ENCODE measurements at places on chromosomes 6 and 20.

DNA sequence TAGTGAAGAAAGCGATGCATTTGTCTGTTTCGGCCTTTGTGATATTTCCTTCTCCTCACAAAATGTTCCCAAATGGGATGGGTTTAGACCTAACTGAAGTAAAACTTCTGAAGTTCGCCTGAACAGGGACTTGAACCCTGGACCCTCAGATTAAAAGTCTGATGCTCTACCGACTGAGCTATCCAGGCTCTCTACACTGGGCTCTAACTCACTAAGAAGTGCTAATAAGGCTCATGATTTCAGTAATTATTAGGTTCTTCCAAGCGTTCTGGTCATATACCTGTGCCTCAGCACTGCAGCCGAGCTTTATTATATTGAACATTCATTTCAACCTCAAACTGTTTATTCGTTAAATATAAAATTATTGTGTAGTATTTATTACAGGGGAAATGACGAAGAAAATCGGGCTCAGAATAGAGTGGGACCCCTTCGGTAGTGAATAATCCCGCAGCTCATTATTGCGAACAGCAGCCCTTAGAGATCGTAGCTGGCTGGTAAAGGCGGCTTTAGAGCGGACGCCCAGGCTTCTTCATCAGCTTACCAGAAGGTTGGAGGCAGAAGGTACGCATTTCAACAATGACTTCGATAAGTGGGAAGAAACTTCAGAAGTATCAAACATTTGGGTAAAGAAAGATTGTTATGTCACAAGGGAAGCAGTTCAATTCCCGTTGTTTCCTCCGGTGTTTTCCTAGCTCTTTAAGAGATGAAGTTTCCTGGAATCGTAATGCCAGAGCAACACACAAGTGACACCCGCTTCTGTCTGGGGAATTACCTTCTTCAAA is 119.0 kb upstream of the ZNF184 start:
- DNase-seq, result peak; percentile 41

DNA sequence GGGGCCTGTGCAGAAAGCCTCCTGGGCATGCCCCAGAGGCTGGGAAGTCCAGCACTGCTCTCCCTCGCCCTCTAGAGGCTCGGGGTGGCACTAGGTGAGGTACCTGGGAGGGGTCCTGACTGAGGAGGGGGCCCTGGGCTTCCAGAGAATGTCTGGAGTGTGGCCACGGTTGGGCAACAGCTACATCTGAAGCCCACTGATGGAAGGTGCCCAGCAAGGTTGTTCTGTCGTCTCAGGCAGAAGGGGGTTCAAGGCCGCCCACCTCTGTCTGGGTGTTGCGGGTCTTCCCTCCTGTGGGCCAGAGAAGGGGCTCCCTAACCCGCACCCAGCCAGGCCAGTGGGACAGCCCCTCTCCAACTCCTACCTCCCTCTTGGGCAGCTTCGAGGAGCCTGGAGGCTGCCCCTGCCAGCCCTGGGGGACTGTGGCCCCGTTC is 11.4 kb upstream of the VEGFA start:
- DNase-seq, result peak; percentile 41

DNA sequence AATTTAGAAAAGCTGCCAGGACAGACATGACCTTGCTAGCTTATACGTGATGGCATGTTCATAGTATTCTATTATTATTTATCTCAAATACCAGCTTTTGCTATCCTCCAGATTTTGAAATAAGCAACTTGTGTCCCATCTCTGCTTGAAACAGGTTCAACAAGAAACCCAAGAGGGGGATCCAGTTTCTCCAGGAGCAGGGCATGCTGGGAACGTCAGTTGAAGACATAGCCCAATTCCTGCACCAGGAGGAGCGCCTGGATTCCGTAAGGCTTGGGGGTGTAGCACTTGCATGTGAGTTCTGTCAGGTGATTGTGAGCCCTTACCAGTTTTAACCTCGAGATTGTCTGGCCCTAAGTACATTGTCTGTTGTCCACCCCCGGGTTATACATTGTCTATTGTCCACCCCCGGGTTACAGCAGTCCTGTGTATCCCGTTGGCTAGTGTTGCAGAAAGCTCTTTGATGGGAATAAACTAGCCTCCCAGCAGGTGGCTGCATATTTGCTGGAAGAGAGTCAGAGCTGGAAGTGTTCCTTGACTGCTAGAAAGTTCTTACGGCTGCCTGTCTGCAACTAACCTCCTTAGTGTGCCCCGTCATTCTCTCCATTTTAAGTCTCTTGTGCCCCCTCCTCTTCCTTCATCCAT is 61.4 kb upstream of the CSE1L start:
- DNase-seq, result no peak

DNA sequence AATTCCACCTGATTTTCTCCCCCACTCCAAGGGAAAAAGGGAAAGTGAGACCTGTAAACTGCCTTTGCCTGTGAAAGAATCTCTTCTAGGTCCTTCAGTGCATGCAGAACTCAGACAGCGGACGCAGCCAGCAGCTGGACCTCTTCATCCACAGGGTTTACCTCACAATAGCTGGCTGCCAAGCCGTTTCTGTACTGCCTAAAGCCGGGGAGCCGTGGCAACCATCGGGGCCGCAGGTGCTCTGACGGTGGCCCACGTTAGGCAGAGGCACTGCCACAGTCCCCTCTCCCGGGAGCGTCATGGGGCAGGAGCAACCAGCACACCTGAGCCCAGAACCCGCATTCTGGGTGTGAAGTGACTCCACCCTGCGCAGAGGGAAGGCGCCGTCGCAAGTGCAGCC is 206.1 kb downstream of the TTLL2 start:
- no peak for DNase-seq

DNA sequence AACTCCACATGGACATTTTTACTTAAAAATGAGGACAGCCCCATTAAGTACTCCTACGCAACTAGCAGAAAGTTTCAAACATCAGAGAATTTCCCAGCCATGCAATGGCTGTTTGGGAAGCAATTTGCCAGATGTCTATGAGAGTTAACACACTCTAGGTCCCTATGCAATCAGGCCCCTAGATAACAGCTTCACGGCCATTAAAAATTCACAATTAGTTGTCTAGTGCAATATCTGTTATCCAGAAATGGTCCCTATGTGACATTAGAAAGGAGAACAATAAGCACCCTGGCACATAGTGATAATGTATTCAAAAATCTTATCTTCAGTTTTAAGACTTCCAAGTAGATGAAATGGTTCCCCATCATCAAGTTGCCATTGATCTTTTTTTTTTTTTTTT is 174.3 kb upstream of the NRSN1 start:
- no peak for DNase-seq

DNA sequence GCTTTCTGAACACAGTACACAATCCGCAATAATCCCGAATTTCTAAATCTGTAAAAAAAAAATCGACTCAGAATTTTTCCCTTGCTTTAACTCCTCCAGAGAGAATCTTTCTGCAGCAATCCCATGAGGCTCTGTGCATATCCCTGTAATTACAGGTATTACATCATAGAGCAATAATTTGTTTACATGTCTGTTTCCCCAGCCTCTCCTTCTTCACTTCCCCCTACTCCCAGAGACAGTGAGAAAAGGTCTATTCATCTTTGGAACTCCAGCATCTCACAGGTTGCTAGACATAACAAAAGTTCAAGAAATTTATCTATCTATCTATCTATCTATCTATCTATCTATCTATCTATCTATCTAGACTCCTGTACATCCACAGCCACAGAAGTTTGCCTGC is 26.0 kb downstream of the KLHL31 start:
- DNase-seq, result no peak

DNA sequence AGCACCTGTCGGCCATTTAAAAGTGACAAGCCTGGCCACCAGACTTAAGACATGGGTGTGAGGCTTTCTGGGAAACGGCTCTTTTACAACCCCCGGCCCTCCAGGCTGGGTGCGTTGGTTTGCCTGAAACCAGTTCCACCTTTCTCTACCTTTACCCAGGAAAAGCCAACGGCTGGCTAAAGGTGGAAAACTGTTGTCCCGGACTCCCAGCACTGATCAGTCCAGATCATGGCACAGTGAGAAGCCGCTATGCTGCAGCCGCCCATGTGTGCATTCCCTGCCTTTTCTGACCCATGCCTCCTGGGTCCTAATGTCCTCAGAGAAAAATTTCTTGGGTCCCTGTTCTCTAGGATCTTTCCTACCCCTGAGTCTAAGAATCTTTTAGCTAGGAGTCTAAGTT is 655.7 kb upstream of the HS3ST5 start:
- no peak for DNase-seq

DNA sequence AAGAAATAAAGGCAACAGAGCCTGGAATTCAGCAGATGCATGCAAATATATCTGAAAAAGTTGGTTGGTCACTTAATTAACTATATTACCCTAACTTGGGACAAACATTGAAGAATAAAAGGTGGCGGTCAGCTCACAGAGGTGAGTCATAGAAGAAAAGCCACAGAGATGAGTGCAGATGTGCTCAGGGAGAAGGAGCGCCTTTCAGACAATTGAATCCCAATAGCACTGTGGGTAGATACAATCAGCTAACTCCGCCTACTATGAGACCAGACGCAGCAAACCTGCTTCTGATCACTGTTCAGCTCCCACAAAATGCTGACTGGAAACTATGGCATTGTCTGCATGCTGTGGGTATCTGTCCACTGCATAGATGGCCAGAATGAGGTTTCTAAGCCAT is 447.8 kb downstream of the PTPRT start:
- no peak for DNase-seq

GRCh38 chr6:167906899-167907298 is 80.2 kb downstream of the AFDN start:
- DNase-seq, result no peak

- no peak for DNase-seq
These were observed 23.9 kb upstream of the RBBP8NL start for GRCh38 chr20:62451156-62451767.

DNA sequence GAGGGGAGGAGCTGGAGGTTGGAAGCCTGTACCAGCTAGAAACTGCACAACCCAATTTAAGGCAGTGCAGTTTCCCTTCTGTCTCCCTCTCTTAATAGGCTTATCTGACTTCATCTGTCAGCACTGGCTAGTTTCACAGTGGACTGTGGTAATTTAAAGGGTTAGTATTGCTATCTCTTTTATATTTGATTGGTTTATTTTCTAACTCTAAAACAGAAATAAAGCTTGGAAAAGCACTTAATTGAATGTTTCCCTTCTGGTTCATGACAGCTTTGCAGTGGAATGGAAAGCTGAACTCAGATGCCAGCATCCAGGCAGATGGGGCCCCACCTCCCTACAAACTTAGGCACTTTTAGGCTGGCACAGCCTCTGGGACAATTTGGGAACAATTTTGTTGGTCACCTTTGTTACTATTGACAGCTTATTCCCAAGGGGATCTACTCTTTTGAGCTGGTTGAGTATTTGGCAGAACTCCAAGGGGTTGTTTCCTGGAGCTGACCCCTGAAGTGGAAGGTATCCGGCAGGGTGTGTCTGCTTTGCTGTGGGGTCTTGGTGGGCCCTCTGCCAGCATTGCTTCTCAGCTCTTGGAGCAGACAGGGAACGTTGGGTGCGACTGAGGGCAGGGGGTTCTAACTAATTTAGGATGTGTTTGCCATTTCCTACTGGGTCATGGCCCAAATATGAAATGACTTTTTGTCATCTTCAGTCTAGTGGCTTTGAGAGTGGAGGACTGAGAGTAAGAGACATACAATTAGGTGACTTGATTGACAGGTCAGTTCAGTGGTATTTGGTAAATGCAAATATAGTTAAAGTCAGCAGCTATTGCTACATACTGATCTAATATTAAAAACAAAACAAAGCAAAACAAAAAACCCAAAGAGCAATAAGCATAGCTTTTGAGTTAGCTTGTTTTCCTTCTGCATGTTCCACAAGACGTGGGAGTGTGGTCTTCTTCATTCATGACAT is 9.3 kb downstream of the SH3BGRL2 start:
- no peak for DNase-seq

DNA sequence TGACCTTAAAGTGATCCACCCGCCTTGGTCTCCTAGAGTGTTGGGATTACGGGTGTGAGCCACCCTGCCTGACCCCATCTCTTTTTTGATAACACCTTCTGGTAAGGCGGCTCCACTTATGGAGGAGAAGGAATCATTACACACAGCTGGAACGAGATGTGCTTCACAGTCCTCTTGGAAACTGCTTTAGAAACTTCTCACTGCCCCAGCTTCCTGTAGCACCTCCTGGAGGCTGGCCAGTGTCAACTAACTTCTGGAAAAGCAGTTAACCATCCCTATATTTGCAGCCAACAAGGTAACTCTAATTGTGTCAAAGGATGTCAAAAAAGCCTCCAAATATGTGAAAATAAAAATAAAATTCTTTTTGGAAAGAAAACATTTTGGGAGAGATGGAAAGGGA is 48.8 kb upstream of the BCLAF1 start:
- no peak for DNase-seq

GRCh38 chr20:62702895-62703852 is 5.5 kb upstream of the NTSR1 start:
- DNase-seq, result peak; percentile 46

DNA sequence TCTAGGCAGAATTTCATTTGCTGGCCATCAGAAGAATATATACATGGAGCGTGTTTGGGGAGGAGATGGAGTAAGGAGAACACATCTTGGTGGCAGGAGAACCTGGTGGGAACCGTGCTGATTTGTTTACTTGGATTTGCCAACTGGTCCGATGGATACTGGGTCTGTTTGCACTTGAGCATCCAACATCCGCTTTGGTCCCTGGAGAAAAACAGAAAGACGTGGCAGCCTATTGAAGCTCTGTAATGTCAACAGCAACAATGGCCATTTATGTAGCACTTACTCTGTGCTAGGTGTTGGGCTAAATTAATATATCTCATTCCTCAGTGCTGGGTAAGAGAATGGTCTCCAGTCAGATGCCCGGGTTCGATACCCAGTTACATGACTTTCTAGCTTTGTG is 125.6 kb downstream of the BCAS1 start:
- no peak for DNase-seq

DNA sequence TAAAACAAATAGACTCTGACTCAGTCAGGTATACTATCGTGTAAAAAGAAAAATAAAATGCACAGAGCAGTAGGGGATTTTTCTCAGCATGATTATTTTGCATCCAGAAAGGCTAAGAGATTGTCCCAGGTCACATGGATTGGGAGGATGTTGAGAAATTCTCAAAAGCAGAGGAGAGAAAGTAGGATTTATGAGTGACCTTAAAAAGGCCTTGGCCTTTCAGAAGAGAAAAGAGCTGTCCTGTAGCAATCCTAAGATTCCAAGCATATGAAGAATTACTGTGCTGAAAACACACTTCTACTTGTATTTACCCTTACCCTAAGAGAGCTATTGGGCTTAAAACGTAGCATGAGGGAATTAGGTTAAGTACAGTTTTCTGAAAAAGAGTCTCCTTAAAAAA is 149.7 kb upstream of the ENPP5 start:
- DNase-seq, result no peak

- peak; percentile 6 for DNase-seq
These were observed 1.1 kb upstream of the SAMD5 start for GRCh38 chr6:147507162-147508041.

DNA sequence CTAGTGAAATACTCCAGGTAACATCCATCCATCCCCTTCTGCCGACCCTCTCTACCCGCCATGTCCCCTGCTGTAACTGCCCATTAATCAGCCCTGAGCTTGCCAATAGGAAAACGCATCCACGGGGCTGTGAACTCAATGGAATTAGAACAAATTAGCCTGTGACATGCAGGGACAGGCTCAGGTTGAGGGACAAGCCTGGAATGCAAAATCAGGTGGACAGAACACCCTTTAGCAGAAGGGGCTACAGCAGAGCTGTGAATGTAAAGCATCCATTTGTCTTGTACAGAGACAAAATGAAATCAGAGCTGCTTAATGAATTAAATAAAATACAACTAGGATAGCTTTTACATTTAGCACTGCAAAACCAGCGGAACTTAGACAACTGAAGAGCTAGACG is 187.3 kb upstream of the SASH1 start:
- DNase-seq, result no peak

GRCh38 chr6:139904568-139904967 is 530.1 kb upstream of the CITED2 start:
- DNase-seq, result no peak
